ENCODE measurements at places on chromosomes 13 and 19.

DNA sequence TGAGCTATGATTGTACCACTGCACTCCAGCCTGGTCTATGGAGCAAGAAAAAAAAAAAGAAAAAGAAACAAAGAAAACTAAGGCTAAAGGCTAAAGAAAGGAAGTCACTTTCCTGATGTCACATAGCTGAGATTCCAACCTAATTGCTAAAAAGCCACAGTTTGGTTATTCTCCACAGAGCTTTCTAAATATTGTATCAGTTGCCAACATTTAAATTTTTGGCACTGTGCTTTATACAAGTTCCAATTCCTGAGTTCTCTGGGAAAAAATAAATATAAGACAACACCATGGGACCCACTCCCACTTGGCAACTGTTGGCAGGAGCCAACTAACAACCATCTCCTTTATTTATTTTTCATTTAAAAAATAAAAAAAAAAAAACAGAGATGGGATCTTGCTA is 11.2 kb upstream of the LYPD3 start:
- DNase-seq, result no peak

GRCh38 chr13:75762076-75762937 is 126.2 kb downstream of the LMO7 start:
- DNase-seq, result no peak

DNA sequence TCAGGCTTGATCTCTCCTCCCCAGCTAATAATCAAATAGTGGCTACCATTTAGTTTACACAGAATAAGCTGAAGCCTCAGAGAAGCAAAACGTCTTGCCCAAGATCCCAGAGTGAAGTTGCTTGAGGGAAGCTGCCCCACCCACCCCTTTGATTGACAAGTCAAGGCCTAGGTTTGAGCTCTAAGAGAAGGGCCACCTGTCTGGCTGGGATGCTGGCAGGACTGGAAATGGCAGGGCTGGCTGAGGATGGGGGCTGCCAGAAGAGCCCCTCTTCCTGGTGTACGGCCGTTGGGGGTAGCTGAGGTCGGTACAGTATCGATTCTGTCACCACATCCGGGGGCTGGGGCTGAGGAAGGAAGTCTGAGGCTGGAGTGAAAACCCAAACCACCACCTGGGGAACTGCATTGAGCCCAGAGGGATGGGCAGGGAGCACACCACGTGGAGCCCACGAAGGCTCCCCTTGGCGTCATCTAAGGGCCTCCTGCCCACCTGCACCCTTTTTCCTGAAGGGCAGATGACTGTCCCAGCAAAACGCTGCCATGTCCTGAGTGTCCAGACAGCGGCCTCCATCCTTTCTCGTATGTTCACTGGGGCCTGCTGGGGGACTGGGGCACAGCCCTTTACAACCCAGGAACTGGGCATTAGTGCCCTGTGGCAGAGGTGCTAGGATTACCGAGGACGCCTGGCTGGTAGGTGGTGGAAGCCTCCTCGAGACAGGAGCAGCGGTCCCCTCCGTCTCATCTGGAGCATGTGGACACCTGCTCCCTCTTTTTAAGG is 1.4 kb upstream of the PRKD2 start:
- peak; percentile 50 for DNase-seq

DNA sequence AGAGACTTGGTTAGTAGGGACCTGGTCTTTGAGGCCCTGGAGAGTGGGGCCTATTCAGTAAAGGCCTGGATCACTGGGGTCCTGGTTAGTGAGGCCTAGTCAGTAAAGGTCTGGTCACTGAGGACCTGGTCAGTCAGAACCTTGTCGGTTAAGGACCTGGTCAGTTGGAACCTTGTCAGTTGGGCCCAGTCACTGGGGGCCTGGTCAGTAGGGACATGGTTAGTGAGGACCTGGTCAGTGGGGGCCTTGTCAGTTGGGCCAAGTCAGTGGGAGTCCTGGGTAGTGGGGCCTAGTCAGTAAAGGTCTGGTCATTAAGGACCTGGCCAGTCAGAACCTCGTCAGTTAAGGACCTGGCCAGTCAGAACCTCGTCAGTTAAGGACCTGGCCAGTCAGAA is 43.2 kb upstream of the TPM4 start:
- DNase-seq, result no peak

GRCh38 chr13:106917024-106917571 is 349.2 kb upstream of the ARGLU1 start:
- no peak for DNase-seq

- no peak for DNase-seq
These were observed 26.1 kb upstream of the DGKH start for GRCh38 chr13:42022336-42022735.

Data from activated T-helper 1 cell treated with Interleukin-2 at 50 U/mL for 16 hours (primary cell).